Psoas muscle (tissue), 8 donors: ENCODE measurements at places on chromosomes 3 and 15. TPM values are rescaled to one million over a fixed set of nuclear protein-coding genes. Genes with fewer than 3 reads are reported as not detected.

- DNase-seq = peak; percentile 47
These were observed 14.8 kb downstream of the MYL3 start for GRCh38 chr3:46848271-46849044.

DNA sequence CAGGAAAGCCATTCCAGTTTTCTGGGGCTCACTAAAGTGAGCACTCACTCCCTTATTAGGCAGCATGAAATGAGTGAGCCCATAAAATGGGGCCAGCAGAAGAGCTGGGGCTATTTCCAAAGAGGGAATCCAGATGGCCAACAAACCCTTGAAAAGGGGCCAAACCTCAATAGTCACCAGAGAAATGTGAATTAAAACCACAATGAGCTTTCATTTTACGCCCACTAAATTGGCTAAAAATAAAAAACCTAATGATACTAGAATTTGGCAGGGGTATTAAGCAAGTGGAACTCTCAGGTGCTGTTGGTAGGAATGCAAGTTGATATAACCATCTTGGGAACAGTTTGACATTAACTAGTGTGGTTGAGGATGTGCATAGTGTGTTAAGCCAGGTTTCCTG is 42.1 kb upstream of the RAF1 start:
- DNase-seq = no peak

- DNase-seq = no peak
These were observed 241.7 kb downstream of the CNTN3 start for GRCh38 chr3:74372743-74373142.

DNA sequence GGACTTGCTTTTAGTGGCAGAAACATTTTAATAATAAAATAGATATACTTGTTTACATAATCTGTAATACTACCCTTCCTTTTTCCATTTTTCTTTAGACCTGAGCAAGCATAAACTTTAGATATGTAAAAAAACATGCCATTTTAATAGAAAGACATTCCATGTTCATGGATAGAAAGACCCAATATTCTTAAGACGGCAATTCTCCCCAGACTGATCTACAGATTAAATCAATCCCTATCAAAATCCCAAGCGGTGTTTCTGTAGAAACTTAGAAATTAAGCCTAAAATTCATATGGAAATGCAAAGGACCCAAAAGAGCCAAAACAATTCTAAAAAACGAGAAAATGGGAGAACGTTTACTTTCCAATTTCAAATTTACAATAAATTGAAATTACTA is 11.6 kb downstream of the MRPS25 start:
- no peak for DNase-seq

GRCh38 chr3:71903112-71903495 is 118.2 kb upstream of the PROK2 start:
- no peak for DNase-seq

- DNase-seq = no peak
These were observed 115.0 kb upstream of the ABHD17C start for GRCh38 chr15:80580106-80580505.

GRCh38 chr15:89963301-89964231 is 37.6 kb upstream of the ZNF710 start:
- DNase-seq = no peak

- DNase-seq = no peak
These were observed 92.4 kb downstream of the CLDN1 start for GRCh38 chr3:190229632-190230424.

DNA sequence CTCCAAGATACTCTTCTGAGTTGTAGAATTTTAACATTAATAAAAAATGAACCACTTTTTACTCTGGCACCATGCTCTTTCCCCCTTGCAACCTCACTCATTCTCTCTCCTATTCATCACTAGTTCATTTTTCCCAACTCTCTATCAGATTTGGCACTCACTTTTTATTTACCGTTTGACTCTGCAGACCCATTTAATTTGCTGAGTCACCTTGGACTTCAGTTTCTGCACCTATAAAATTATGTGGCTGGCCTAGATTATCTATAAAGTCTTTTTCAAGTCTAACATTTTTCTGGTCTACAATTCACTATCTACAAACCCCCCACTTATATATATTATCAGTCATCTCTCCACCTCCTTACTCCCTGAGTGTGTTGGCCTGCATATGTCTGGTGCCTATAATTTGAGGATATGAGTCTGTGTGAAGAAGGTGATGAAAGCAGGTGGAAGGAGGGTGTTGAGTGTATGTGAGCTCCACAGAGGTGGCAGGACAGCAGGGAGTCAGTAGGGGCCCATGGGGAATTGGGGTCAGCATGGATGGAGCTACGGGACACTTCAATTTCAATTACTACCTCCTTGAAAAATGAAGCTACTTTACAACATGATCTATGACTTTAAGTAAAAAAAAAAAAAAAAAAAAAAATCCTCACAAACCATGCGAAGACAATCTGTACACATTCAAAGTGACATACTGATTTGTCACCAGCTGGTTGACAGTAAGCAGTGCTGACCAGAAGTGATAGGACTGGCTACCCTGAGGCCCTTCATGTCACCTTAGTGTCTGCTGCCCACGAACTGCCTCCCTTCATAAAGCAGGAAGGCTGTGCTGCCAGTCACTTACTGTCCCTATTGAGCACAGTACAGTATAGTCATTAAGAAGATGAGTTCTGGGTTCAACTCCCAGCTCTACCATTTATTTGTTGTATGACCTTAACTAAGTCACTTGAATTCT is 334.2 kb upstream of the IL12A start:
- DNase-seq = no peak

GRCh38 chr15:26759986-26760385 is 12.9 kb downstream of the GABRB3 start:
- DNase-seq = no peak

DNA sequence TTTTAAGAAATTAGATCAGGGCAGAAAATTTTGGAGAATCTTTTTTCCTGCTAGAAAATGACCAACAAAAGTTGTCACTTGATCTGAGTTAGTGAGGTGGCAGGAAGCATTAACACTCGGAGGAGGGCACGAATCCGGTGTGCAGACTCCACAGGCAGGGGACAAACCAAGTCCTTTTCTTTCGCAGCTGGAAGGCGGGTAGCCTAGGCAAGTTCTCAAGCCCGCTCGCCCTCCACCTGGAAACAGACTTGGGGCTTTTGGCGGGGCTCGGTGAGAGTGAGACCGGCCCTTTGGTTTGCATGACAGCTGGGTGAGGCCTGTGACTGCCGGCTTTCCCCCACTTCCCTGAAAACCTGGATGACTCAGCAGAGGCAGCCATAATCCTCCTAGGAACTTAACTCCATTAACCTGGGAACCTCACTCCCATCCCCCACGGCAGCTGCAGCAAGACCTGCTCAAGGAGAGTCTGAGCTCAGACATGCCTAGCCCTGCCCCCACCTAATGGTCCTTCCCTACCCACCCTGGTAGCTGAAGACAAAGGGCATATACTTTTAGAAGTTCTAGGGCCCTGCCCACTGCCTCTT is 134.8 kb downstream of the MFSD1 start:
- DNase-seq = no peak

DNA sequence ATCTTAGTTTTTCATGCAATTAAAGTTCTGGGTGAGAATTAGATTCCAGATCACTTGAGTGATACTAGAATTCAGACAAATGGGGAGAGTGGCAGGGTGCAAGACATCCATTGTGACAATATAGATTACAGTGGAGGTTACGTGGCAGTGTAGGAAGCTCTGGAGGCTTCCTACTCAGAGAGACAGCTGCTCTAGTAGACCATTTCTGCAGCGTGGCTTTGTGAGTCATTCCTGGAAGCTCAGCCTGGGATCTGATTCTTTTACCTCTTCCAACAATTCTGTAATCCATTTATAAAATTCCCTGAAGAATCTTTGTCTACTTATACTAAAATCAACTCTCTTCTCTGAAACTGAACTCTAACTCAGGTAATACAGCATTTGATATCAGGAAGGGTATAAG is 90.4 kb upstream of the ASB14 start:
- DNase-seq = no peak

DNA sequence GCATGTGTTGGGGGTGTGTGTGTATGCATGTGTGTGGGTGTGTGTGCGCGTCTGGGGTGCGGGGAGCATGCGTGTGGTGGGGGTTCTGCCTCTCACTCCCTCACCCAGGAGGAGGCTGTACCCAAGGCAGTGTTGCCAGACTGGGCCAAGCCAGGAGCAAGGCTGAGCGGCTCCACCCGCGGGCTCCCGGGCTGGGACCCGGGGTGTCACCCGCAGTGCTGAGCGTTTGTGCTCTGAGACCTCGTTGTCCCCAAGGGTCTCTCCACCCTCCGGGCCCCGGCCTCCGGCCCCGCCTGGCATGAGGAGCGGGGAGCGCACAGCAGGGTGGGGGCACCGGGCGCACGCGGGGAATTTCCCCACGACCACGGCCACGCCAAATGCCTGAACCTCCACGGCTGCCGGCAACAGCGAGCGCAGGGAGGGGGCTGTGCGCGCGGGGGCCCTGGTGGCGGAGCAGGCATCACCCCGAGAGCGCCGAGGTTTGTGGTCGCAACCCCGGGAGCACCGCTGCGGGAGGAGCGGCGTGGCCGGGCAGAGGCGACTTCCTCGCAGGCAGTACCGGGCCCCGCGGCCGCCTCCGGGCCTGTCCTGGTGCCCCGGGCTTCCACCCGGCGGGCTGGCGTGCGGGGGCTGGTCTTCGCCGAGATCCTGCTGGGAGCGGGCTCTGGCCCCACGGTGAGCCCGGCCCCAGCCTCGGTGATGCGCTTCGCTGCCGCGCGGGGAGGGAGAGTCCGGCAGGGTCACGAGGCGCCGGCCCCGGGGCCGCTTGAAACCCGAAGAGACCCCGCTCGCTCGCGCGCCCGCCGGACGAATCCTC is 7.4 kb upstream of the OCA2 start:
- DNase-seq = no peak

DNA sequence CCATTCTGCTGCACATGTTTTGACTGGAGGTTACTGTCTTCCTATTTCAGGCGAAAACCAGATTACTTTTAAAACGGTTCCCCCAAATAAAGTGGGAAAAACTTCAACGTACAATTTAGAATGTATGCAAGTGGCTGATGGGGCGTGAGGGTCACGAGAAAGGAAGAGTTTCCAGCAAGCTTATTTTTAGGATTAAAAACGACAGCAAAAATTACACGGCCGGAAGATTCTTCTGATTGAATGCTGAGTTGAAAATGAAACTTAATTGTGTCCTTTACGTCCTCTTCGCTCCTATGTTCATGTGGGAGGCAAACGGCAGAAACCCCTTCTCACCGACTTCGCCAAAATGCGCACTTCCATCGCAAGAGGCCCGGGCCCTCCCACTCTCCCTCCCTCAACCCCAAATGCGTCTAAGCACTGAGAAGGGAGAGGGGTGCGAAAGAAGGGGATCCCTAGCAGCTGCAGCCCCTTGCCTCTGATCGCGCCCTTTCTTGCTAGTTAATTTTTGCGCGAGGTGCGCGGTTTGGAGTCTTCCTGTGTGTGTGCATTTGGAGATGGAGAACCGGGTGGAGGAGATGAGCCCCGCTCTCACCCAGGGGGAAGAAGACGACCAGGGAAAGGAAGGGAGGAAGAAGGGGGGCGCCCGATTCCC is 656 bp downstream of the CD47 start:
- DNase-seq = no peak

GRCh38 chr3:24432989-24433388 is 61.7 kb downstream of the THRB start:
- no peak for DNase-seq

DNA sequence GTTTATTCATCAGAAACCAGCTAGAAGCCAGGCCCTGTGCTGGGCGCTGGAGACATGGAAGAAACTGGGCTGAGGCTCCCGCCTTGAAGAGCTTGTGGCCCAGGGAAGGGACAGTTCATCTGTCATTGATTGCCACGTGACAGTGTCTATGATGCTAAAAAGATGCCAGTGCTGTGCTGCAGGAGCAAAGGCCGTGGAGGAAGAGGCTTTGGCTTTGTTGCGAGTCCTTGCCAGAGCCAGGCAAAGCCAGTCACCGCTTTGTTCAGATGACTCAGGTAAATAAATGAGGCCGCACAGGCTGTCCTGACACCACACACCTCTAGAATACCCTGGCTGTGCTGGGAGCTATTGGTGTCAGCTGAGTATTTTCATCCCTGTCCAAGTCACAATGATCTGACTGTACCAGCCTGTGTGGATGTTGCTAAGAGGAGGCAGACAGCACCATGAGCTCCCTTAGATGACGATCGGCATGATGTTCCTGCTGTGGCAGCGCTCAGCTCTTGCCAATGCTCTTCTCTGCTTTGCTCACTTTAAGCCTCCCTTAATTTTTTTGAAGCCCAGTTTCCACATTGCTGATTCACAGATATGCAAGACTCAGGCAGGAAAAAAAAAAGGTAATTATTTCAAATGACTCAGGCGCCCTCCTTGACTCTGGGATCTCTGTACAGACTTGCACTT is 77.5 kb downstream of the CCNL1 start:
- no peak for DNase-seq

The CKMT1B gene
- not detected for total RNA-seq

The FBXL2 gene
- 0.54 TPM for total RNA-seq

The NRROS gene
- 2.8 TPM for total RNA-seq

The EPM2AIP1 gene
- total RNA-seq = 17.0 TPM

The HDC gene
- 0.42 TPM for total RNA-seq

The ROBO2 gene
- 0.39 TPM for total RNA-seq

The RNU6-1 gene
- total RNA-seq = not detected
